ENCODE measurements at places on chromosomes 7 and 10. TPM values are rescaled to one million over a fixed set of nuclear protein-coding genes. Genes with fewer than 3 reads are reported as not detected.

- no peak for DNase-seq
Observed at GRCh38 chr10:99731306-99732032, 458 bp downstream of the COX15 start.

GRCh38 chr10:77106676-77107075, 530.9 kb downstream of the KCNMA1 start:
- DNase-seq, result peak; percentile 13

DNA sequence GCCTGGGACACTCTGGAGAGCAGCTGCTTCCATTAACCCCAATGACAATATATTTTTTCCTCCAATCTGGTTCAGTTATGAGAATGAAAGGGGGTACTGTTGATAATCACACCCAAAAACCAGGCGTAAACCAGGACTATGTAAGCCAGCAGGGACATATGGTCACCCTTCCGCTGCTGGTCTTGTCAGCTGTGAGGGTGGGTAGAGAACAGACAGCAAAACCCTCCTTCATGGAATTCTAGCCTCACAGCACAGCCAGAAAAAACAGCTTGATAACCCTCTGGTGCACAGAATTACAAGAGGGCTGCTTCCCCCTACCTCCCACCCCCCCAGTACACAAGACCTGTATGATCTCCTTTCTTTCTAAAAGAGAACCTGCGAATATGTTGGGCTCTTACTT, 368.8 kb upstream of the ZMIZ1 start:
- DNase-seq, result peak; percentile 12

DNA sequence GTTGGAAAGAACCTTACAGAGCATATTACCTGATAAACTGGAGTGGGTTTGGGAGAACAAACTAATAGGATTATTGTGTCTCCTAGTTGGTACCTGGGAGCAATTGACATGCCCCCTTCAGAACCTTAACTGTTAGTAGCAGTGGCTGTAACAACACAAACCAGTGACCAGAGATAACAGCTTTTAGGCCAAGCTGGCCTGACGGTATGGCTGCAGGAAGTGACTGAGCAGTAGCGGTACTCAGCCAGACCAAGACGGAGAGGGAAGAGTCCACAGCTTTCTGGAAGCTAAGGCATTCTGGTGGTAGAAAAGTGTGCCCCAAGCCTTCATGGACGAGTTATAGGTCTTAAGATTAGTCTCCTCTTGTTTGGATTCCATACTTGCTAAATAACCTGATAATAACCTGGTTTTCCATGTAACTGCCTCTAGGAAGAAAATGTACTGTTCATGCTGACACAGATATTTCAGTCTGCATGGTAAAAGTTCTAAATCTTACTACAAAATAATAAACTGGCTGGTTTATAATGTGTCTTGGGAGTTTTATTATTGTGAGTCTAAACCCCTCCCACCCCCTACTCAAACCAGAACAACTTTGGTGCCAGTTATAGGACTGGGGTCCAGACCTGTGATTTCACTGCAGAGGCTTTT, 11.3 kb downstream of the NOLC1 start:
- no peak for DNase-seq

DNA sequence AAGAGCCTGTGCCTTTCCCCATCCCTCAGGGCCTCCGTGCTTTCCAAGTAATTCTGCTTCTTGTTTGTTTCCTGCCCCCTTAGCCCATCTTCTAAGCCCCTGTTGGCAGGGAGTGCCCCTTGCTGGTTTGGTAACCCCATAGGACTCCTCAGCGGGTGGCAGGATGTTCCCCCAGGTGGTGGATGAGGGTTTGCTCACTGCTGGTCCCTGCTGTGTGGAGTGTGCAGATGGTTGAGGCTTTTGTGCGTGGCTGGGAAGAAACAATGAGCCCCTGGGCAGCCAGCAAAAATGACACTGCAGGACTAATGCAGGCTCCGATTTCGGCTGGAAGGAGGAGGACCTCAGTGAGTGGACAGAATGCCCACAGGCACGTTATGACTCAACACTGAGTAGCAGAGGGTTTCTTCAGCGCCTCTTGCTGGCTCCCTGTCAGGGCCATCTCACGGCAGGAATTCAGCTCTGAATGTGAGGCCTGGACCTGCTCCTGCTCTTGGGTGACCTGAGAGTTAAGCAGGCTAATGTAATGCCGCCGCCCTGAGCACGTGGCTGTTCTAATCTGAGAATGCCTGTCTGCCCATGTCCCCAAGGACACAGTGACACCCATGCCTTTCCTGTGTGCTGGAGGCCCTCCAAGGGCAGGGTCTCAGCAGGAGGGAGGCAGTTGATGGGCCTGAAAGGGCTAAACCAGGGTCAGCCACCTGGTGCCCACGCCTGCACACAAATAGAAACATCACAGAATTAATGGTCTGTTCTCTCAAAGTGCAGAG, 16.6 kb downstream of the BAG3 start:
- DNase-seq, result peak; percentile 67

DNA sequence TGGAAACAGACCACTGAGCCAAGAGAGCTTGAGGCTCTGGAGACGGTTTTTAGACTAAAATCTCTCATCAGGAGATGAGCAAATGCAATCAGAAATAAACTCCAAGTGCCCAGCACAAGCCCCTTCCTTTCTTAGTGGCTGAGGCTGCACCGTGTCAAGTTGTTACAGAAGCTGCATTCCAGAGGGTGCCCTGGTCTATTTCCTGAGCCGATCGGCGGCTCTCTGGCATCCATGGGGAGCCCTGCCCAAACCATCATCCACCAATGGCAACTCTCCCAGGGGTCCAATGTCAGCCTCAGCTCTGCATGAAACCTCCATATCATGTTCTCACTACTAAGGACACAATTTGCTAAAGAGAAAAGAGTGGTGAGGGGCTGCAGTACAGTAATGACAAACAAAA, 89.6 kb downstream of the SVIL start:
- no peak for DNase-seq

DNA sequence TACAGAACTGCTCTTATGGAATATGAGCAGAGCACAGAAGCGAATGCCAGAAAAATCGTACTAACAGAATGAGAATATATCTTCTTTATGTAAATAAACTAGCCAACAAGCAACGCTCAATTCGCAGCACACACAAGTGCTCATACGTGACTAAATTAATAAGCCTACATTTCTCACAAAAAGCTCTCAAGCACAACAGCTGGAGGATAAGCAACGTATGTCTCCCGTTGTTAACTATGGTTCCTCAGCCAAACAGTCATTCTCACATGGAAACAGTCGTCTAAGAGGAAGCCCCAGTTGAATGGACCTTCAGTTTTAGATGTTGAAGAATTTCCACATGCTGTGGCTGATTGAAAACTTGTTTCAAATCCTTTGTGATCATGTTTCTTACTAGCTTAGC, 110.4 kb downstream of the PKD1L1 start:
- DNase-seq, result no peak

GRCh38 chr7:135197906-135198655, 13.2 kb downstream of the WDR91 start:
- DNase-seq, result no peak

GRCh38 chr10:103839872-103840739, 15.3 kb downstream of the SH3PXD2A start:
- peak; percentile 98 for DNase-seq

GRCh38 chr10:48216204-48216505, 58.3 kb downstream of the FRMPD2 start:
- no peak for DNase-seq

- no peak for DNase-seq
Observed at GRCh38 chr7:106012935-106013439, 49.9 kb downstream of the CDHR3 start.

The SUN3 gene
- total RNA-seq, result not detected

The CTTNBP2 gene
- total RNA-seq, result 4.4 TPM

The SPDYE5 gene
- not detected for total RNA-seq

The PILRA gene
- 17.4 TPM for total RNA-seq

The FAM25C gene
- total RNA-seq, result not detected

The GDF10 gene
- not detected for total RNA-seq

The CYP26C1 gene
- total RNA-seq, result 0.44 TPM

The AZGP1 gene
- total RNA-seq, result not detected

The NUB1 gene
- total RNA-seq, result 66.5 TPM

The PON1 gene
- not detected for total RNA-seq

All from endodermal cell (in vitro differentiated cells).